A549 treated with DMSO at 1 μM for 4 hours (cell line): ENCODE measurements at places on chromosomes 6 and 20. TPM values are rescaled to one million over a fixed set of nuclear protein-coding genes. Genes with fewer than 3 reads are reported as not detected.

The PPP1R16B gene
- 0.10 to 0.12 TPM (median 0.11 TPM) in 5 replicates for total RNA-seq

The PSMG4 gene
- 19.5 to 27.4 TPM (median 27.0 TPM) in 5 replicates for total RNA-seq

The C20orf144 gene
- 0.05 to 0.15 TPM (median 0.10 TPM) in 3 of 5 replicates, not detected in the others for total RNA-seq

The MAN1A1 gene
- 0.03 to 0.08 TPM (median 0.05 TPM) in 4 of 5 replicates, not detected in the other for total RNA-seq

The SEL1L2 gene
- total RNA-seq: not detected in 5 replicates

The IL17F gene
- not detected in 5 replicates for total RNA-seq

The LGSN gene
- total RNA-seq: 2.7 to 4.8 TPM (median 4.1 TPM) in 5 replicates
